ENCODE measurements at places on chromosomes 5 and 9. TPM values are rescaled to one million over a fixed set of nuclear protein-coding genes. Genes with fewer than 3 reads are reported as not detected.

GRCh38 chr5:109946610-109947009 is 256.9 kb downstream of the MAN2A1 start:
- no peaks in the 10 kb centered on the region for H3K4me1 ChIP-seq
- H3K4me3 ChIP-seq = no peak overlapping the region
- H3K27me3 ChIP-seq = no peaks in the 10 kb centered on the region
- H3K36me3 ChIP-seq = no peaks in the 10 kb centered on the region

DNA sequence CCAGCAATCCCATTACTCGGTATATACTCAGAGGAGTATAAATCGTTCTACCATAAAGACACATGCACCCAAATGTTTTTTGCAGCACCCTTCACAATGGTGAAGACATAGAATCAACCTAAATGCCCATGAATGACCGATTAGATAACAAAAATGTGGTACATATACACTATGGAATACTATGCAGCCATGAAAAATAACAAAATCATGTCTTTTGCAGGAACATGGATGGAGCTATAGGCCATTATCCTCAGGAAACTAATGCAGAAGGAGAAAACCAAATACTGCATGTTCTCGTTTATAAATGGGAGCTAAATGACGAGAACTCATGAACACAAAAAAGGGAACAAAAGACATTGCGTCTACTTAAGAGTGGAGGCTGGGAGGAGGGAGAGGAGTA is 114.5 kb downstream of the HTR4 start:
- H3K4me3 ChIP-seq = no peak overlapping the region
- H3K4me1 ChIP-seq = no peaks in the 10 kb centered on the region
- DNase-seq = no peak
- no peaks in the 10 kb centered on the region for H3K36me3 ChIP-seq

GRCh38 chr5:39471836-39472508 is 47.2 kb upstream of the DAB2 start:
- DNase-seq = no peak
- no peaks in the 10 kb centered on the region for H3K36me3 ChIP-seq
- H3K27ac ChIP-seq = no peak overlapping the region
- no peak overlapping the region for H3K4me3 ChIP-seq
- no peaks in the 10 kb centered on the region for H3K27me3 ChIP-seq

The PRRX2 gene
- not detected for total RNA-seq

GRCh38 chr5:38506302-38506701 is 50.1 kb downstream of the LIFR start:
- H3K4me1 ChIP-seq = no peaks in the 10 kb centered on the region
- no peaks in the 10 kb centered on the region for H3K27me3 ChIP-seq
- no peak overlapping the region for H3K27ac ChIP-seq
- H3K36me3 ChIP-seq = no peaks in the 10 kb centered on the region
- no peak overlapping the region for H3K4me3 ChIP-seq

DNA sequence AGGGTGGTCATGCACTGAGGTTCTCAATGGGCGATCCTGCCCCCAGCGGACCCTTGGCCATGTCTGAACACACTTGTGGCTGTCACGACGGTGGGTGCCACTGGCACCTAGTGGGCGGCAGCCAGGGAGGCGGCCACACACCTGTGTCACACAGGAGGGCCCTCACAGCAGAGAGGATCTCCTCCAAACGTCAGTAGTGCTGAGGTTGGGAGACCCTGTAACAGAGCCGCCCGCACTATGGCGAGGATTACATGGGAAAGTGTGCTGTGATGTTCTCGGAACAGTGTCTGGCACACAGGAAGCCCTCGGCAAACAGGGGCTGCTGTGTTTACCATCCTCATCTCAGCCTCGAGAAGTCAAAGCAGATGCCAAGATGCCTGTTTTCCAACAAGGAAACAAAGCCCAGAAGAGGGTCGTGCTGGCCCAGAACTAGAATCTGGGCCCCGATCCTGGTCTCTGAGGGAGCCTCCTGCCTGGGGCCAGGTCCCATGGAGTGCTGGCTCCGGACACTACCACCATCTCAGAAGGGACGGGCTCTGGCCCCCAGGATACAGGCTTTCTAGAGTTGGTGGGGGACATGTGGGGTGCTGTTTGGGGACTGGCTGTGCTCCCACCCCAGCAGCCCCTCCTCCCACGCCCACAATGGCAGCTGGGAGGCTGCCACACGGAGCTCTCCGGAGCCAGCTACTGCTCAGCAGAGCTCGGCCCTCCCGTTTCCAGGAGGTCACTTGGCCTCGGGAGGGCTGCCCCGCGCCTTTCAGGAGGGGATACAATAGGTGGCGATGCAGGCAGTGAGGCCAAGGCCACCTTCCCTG is 48.2 kb downstream of the DBH start:
- H3K27me3 ChIP-seq = no peaks in the 10 kb centered on the region
- peaks cover 4% of the 10 kb centered on the region for H3K4me1 ChIP-seq
- H3K36me3 ChIP-seq = no peaks in the 10 kb centered on the region
- H3K27ac ChIP-seq = peak overlapping the region; percentile 73
- DNase-seq = no peak

The C5orf58 gene
- not detected for total RNA-seq

- peaks cover 3% of the 10 kb centered on the region for H3K36me3 ChIP-seq
- H3K27ac ChIP-seq = peak overlapping the region; percentile 80
These were observed 114.8 kb downstream of the RGS3 start for GRCh38 chr9:113578279-113578865.

The BARHL1 gene
- not detected for total RNA-seq

- no peak for DNase-seq
- no peak overlapping the region for H3K4me3 ChIP-seq
- no peaks in the 10 kb centered on the region for H3K27me3 ChIP-seq
- H3K27ac ChIP-seq = no peak overlapping the region
- no peaks in the 10 kb centered on the region for H3K36me3 ChIP-seq
These were observed 12.4 kb downstream of the CCDC187 start for GRCh38 chr9:136291306-136292025.

DNA sequence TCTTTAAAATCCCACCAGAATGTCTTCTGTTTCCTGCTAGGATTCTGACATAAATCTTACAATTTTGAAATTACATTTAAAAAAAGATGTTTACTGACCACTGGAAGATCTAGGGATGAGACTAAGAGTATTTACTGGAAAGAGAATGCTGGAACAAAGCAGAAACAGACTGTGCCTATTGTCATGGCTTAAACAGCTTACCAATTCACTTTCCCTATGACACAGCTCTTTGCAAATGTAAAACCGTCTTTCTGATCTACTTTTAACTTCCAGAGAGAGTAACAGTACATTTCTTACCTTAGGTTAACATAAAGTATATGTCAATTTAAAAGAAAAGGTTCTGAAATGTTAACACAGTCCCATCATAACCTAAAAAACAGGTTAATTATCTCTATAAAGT is 10.7 kb downstream of the GIN1 start:
- no peaks in the 10 kb centered on the region for H3K4me1 ChIP-seq
- no peak overlapping the region for H3K27ac ChIP-seq
- H3K27me3 ChIP-seq = no peaks in the 10 kb centered on the region
- H3K4me3 ChIP-seq = no peak overlapping the region
- no peak for DNase-seq

The PPIC gene
- 24.9 TPM for total RNA-seq

The EGFL7 gene
- 38.8 TPM for total RNA-seq

- H3K27me3 ChIP-seq = no peaks in the 10 kb centered on the region
- no peak overlapping the region for H3K4me3 ChIP-seq
- H3K4me1 ChIP-seq = no peaks in the 10 kb centered on the region
- H3K36me3 ChIP-seq = no peaks in the 10 kb centered on the region
- no peak overlapping the region for H3K27ac ChIP-seq
These were observed 29.6 kb downstream of the ERAP2 start for GRCh38 chr5:96905864-96906263.

The C5 gene
- total RNA-seq = 2.5 TPM

DNA sequence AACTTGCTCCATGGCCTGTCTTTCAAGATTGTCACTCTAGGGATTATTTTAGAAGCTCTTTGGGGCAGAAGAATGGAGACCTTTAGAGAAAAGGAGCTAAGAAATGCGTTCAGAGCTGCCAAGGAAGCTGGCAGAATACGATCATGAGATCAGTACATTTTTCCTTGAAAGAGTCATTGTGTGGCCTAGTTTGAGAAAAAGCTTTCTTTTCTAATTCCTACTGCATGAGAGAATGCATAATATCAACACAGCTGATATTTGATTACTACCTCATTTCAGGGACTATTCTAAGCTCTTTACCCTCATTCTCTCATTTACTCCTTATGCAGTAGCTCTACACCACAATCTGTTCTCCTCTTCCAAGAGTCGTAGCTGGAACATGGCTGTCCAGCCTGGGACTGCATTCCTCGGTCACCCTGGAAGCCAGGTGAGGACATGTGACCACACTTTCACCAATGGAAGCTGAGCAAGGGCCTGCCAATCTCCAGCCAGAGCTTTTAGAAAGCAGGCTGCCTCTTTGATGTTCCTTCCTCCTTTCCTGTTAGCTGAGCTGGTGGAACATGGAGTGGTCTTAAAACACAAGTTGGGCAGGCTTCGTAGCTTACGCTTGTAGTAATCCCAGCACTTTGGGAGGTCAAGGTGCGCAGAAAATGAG is 99.3 kb upstream of the LHFPL2 start:
- no peaks in the 10 kb centered on the region for H3K36me3 ChIP-seq
- no peak overlapping the region for H3K4me3 ChIP-seq
- H3K27ac ChIP-seq = no peak overlapping the region
- no peak for DNase-seq

GRCh38 chr9:86697999-86698398 is 249.3 kb downstream of the GAS1 start:
- no peaks in the 10 kb centered on the region for H3K4me1 ChIP-seq
- DNase-seq = no peak
- no peaks in the 10 kb centered on the region for H3K27me3 ChIP-seq
- H3K4me3 ChIP-seq = no peak overlapping the region
- H3K27ac ChIP-seq = no peak overlapping the region

GRCh38 chr9:136002881-136003280 is 41.7 kb upstream of the UBAC1 start:
- peaks cover 7% of the 10 kb centered on the region for H3K4me1 ChIP-seq
- no peak overlapping the region for H3K27ac ChIP-seq
- H3K36me3 ChIP-seq = no peaks in the 10 kb centered on the region
- H3K27me3 ChIP-seq = no peaks in the 10 kb centered on the region
- no peak for DNase-seq

- H3K36me3 ChIP-seq = no peaks in the 10 kb centered on the region
- no peak overlapping the region for H3K27ac ChIP-seq
- H3K27me3 ChIP-seq = no peaks in the 10 kb centered on the region
- no peak overlapping the region for H3K4me3 ChIP-seq
These were observed 74.8 kb downstream of the NLN start for GRCh38 chr5:65796751-65797316.

DNA sequence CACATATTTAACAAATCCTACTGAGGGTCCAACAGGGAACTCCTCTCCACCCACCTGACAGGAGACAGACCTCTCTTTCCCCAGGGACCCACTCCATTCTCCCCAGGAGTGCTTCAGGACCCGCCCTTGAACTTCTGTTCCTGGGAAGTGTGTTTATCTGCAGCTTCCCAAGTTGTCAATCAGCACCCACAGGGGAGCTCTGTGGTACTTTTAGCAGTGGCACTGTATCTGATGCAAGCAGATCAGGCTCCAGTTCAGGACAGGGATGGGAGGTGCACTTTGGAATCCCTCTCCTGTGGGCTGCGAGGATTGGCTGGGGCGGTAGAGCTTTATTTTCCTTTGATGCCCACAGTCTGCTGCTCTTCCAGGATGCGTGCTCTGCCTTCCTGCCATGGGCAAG is 8.7 kb downstream of the GALNT10 start:
- H3K4me3 ChIP-seq = no peak overlapping the region
- no peak overlapping the region for H3K27ac ChIP-seq
- no peak for DNase-seq
- H3K36me3 ChIP-seq = no peaks in the 10 kb centered on the region

- no peaks in the 10 kb centered on the region for H3K36me3 ChIP-seq
- no peak for DNase-seq
- H3K27ac ChIP-seq = no peak overlapping the region
- H3K4me1 ChIP-seq = peaks cover 3% of the 10 kb centered on the region
- H3K27me3 ChIP-seq = no peaks in the 10 kb centered on the region
- no peak overlapping the region for H3K4me3 ChIP-seq
These were observed 6.4 kb upstream of the ATOX1 start for GRCh38 chr5:151764801-151765200.

DNA sequence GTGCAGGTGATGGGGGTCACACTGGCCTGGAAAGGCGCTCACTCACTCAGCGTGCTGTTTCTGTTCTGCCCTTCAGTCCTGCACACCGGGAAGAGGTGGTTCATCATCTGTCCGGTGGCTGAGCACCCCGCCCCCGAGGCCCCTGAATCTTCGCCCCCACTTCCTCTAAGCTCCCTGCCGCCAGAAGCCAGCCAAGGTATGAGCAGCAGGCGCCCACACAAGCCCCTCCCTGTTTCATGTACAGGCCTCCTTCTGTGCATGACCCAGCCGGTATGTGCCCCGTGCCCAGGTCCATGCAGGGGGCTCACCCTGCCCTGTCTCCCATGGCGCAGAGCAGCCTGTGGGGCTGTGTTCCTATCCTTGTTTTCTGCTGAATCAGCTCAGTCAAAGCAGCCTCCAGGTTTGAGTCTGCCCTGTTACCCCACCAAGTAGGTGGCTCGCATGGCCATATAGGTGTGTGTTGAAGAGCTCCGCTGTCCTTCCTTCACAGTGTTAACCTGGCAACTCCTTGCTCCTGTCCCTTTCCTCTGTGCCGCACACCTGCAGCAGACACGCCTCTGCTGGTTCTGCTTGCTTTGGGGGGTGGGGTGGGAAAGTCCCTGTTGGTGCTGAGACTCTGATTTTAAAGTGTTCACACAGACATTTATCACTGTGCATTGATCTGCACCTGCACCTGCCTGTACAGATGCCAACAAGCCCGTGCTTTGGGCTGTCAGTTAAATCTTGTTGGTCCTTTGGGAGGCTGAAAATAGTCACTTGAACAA is 84.8 kb downstream of the WNK2 start:
- H3K27me3 ChIP-seq = no peaks in the 10 kb centered on the region
- peak; percentile 77 for DNase-seq
- peak overlapping the region; percentile 39 for H3K27ac ChIP-seq
- no peak overlapping the region for H3K4me3 ChIP-seq

The LHX3 gene
- not detected for total RNA-seq

The ITK gene
- 7.0 TPM for total RNA-seq

DNA sequence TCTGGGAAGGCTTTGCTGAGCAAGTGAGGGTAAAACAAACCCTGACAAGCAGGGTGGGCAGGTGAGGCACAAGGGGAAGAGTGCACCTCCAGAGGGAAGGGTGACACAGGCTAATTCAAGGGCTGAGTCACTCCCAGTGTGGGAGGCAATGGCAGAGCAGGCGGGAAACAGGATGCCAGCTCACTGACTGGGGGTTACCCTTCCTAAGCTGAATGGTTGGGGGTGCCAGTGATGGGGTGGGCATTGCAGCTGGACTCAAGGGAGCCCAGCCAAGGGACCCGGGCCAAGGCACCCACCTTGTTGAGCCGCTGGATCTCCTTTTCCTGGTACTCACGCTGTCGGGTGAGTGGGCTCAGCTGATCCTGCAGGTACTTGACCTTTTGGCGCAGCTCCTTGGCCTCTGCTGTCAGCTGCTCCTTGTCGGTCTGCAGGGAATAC is 18.4 kb downstream of the GPX3 start:
- H3K4me3 ChIP-seq = no peak overlapping the region
- H3K4me1 ChIP-seq = peaks cover 21% of the 10 kb centered on the region
- no peak for DNase-seq
- peak overlapping the region; percentile 61 for H3K27ac ChIP-seq
- H3K36me3 ChIP-seq = peaks cover 98% of the 10 kb centered on the region
- no peaks in the 10 kb centered on the region for H3K27me3 ChIP-seq
